ENCODE measurements at places on chromosomes 2 and 18.

DNA sequence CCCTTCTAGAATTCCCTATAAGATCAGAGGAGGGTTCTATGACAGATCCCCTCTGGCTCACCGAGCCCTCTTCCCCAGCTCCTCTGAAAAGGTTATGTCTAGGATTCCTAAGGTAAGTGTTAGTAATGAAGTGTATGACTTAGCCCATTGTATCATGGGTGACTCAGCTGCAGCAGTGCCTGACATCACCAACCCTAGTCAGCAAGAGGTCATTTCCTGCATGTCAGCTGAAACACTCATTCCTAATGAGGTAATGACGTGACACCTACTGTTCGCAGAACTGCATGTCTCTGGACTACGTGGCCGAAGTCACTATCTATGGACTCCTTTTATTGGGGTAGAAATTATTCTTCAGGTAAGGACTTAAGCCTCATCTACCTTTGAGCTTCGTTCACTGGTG lies 196.1 kb upstream of the MYT1L start:
- DNase-seq: no peak

GRCh38 chr2:194870974-194871535 lies 786.0 kb upstream of the SLC39A10 start:
- no peak for DNase-seq

- DNase-seq: no peak
Measured at GRCh38 chr2:220509096-220509757, 881.8 kb downstream of the SLC4A3 start.

GRCh38 chr18:64119916-64120315 lies 29.0 kb downstream of the LINC00305 start:
- no peak for DNase-seq

- DNase-seq: no peak
Measured at GRCh38 chr2:69495861-69496260, 58.6 kb upstream of the NFU1 start.

DNA sequence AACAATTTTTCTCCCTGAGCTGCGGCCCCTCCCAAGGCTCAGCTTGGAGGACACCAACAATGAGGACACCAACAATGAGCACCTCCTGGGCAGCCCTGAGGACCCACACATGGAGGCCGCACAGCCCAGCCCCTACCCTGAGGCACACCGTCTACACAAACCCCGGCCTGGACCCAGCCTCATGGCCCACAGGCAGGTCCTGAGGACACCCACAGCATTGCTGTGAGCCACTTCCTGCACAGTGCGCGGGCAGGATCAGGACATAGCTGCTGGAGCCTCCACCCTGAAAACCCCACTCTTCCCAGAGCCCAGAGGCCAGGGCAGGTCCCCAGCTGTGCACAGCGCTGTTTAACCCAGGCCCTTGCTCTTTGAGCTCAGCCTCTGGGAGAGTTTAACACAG lies 194.3 kb downstream of the RTP5 start:
- DNase-seq: no peak

- DNase-seq: no peak
Measured at GRCh38 chr2:188604579-188604978, 312.9 kb downstream of the GULP1 start.

GRCh38 chr18:63197246-63197869 lies 122.2 kb downstream of the BCL2 start:
- DNase-seq: no peak

DNA sequence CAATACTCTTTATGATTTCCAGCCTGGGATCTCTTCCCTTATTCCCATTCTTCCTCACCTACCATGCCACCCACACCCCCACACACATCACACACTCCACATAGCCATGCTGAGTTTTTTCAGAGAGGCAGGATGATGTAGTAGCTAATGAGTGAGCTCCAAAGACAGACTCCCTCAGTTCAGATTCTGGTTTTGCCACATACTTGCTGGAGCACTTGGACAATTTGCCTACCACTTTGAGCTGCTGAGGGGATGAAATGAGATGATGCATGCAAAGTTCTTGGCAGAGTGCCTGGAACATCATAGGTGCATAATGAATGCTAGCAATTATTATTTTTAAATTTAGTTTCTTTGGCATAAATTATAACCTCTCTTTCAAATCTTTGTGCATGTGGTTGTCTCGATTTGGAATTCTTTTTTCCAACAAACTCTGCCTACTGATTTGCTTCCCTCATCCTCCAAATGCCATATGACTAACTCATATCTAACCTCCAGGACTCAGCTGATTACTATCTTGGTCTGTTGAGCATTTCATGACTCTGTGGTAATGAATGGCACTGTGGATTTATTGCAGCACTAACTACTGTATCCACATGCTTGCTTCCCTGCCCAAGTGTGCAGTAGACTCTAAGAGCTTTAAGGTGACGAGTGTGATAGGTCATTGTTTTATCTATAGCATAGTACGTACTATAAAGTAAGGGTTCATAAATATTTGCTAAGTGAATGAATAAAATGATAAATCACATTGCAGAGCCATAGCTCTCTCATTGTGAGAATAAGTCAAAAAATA lies 99.1 kb downstream of the TACR1 start:
- DNase-seq: no peak
